ENCODE measurements at places on chromosomes 7 and 10.

- DNase-seq = no peak
These were observed 98.6 kb downstream of the ARID5B start for GRCh38 chr10:62000037-62000603.

DNA sequence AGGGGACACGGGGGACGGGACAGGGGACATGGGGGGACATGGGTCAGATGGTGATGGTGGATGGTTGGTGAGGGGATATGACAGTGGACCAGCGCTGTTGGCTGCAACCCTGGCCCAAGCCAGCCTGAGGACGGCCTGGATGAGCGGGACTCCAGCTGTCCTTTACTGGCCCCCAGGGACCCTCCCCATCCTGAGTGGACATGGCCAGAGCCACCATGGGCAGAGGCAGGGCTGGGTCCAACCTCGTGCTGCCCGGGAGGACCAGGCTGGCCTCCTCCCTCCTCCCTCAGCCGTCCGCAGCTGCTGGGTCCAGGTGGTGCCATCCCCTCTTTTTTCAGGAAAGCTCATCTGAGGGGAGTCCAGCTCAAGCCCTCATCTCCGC is 30.4 kb downstream of the GET4 start:
- no peak for DNase-seq

GRCh38 chr10:116708391-116708821 is 34.0 kb downstream of the HSPA12A start:
- no peak for DNase-seq

GRCh38 chr7:121054925-121055324 is 66.4 kb downstream of the CPED1 start:
- DNase-seq = no peak

DNA sequence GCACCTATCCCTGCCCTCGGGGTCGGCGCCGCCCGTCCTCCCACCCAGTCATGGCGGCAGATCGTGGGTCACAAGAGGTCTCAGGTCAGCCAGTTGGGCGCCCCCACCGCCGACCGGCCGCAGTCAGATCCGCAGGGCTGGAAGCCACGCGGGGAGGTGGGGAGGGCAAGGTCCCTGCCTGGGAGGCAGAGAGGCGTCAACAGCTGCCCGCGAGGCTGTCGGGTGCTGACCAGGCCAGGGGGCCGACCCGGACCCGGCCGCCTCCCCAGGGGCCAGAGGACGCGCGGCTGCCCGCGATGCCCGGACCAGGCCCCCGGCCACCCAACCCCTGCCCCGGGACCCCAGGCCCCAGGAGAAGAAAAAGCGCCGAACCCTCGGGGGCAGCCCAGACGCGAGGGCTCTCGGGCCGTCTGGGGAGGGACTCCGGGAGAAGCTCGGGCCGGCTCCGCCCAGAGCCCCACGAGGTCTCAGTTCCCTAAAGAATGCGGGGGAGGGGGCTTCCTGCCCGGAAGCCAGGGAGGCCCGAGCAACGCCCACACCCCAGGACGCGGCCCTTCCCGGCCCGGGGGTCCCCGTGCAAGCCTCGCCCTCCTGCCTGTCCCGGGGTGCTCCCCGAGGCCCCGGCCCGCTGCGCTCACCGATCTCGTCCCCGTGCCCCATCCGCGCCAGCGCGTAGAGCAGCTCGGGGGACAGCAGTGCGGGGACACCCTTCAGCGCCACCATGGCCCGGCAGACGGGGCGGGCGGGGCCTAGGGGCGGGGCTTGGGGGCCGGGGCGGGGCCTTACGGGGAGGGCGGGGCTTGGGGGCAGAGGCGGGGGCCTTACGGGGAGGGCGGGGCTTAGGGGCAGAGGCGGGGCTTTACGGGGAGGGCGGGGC is at the start of gene FUOM:
Gene FUOM, minus strand, starts transcription at position 735 of the 877 bp plus-strand sequence. Its CDS starts 12 bp downstream, at position 723.
- DNase-seq = no peak

DNA sequence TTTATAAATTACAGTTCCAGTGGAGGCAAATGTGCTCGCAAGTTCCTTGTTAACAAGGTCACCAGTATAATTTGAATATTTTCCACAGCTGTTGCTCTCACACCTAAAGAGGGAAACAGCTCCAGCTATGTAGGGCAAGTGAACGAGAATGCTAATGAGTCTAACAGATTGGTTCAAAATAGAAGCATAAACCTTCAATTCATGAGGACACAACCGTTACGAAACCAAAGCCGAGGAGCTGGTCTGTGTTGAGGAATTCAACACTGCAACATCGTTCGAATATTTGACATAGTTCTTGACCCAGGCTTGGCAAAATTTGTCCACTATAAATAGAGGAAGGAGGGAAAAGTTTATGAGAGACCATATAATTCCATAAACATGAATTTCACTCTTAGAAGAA is 161.3 kb downstream of the KLF6 start:
- DNase-seq = no peak

All from cortex of kidney (tissue), 1 donor.